Sigmoid colon (tissue), 7 donors: ENCODE measurements at places on chromosomes 16 and 17. TPM values are rescaled to one million over a fixed set of nuclear protein-coding genes. Genes with fewer than 3 reads are reported as not detected.

APRT gene
- 78.3 TPM for total RNA-seq

C16orf78 gene
- not detected for total RNA-seq

ARL16 gene
- total RNA-seq = 27.7 TPM

KRTAP1-4 gene
- total RNA-seq = not detected

TEKT3 gene
- not detected for total RNA-seq

CCL1 gene
- not detected for total RNA-seq
